NCI-H345 (cell line): ENCODE measurements at places on chromosomes 4 and X.

GRCh38 chr4:140769209-140769608 is 13.0 kb upstream of the TBC1D9 start:
- DNase-seq, result no peak

GRCh38 chr4:165758086-165758485 is 115.0 kb upstream of the TLL1 start:
- no peak for DNase-seq

DNA sequence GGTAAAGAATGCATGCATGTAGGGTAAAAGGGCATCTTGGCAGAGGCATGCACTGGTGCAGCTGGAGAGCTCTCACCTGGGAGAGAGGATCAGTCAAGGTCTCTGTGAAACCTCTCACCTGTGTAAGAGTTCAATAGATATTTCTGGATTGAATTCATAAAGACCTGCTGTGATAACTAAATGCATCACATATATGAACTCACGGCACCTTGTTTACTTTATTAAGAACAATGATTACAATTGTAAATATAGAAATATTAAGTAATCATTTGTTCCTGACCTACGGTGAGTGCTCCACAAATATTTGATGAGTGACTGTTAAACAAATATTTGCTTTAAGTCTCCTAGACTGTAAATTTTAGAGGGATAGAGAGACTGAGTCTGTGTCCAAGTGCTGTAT is 85.9 kb upstream of the PAQR3 start:
- DNase-seq, result no peak

DNA sequence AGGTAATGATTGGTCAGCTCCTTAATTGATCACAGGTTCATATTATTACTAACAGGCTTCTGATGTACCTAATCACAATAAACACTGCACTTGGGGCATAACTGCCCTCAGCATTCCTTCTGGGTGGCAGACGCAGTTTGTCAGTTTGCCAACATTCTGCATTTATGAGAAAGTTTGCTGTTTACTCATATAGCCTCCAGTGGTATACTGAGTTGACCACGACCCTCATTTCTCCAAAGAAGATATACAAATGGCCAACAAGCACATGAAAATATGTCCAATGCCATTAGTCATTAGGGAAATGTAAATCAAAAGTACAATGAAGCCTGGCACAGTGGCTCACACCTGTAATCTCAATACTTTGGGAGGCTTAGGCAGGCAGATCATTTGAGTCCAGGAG is 26.3 kb downstream of the EFHC2 start:
- no peak for DNase-seq

- DNase-seq, result no peak
Observed at GRCh38 chr4:156615066-156615531, 356.5 kb downstream of the PDGFC start.
